ENCODE measurements at places on chromosomes 3 and 15.

GRCh38 chr15:37059086-37059485 is 41.3 kb downstream of the MEIS2 start:
- DNase-seq, result peak; percentile 59

DNA sequence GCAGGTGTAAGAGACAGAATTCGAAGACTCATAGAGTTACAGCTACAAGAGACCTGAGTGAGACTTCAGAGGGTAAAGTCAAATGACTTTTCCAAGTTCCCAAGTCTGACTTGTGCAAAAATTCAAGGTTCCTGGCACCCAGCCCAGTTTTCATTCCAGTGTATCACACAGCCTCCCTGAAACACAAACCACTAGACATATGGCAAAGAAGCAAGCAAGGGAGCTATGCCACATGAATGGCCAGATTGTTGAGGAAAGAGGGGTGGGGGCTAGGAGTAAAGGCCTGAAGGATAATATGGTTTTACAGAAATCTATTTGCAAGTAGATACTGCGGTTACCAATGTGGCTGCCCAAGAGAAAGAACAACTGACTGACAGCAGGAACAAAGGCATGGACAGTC is 301.2 kb downstream of the MECOM start:
- DNase-seq, result peak; percentile 16

DNA sequence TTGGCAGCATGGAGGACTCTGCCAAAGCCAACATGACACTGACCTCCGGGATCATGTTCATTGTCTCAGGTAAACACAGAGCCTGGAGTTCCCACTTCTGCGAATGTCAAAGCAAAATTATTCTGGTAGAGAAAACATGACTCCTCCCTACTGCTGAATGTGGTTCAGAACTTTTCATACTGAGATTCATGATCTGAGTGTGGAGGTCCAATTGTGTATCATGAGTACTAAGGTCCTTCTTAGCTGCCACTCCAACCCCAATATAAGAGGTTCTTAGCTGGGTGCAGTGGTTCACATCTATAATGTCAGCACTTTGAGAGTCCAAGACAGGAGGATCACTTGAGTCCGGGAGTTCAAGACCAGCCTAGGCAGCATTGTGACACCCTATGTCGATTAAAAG is 13.8 kb downstream of the CLDN18 start:
- no peak for DNase-seq

DNA sequence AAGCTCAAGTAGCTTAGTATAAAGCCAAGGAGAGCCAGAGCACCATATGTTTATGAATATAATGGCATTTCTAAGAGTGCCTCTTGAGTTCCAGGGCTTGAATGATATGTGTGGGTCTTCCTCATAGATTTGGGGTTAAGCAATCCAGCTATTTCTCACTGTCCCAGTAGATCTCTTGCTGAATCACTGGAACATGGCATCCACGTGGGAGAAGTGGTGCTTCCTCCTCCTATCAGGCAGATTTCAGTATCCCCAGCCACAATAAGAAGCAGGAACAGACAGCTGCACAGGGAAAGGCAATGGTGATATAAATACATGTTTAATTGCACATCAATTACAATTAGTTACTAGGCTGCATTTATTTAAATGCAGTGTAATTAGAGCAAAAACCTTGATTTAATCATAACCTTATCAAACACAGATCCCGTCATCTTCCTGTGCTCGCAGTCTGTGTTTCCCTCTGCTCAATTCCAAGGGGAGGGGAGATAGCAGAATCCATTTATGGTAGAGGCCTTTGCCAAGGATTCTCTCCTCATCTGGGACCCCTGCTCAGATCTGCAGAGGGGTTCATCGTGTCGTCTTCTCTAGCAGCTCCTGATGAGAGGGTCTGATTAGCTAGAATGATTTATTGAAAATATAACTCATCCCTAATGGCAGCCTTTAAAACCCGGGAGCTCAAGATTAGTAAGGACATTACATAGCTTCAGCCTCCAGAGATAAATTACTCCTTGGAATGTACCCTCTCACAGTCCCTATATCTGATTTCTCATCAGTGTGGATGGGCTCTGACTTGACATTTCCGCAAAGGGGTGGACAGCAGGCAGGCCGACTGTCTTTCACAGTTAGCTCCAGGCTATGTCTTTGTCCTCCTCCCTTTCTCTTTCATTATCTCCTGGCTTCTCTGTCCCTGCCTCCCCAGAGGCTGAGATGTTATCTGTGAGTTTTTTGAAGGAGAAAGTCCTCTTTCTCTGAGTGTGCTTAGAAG is 775.9 kb downstream of the AGBL1 start:
- DNase-seq, result no peak

DNA sequence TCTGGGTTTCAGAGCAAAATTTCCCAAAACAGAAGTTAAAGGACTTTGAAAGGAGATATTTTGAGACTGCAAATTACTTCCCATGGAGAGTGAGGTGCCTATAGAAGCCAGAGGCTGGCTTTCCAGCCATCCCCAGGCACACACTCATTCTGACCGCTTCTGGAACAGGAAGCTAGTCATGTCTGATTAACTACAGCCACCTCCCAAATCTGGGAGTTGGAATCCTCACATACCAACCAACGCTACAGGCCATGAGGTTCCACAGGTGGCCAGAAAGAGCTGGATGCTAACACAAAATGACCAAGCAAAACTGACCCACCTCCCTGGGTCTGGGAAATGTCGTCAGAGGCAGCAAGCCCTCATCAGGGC is 87.2 kb downstream of the SNRK start:
- DNase-seq, result peak; percentile 65

- no peak for DNase-seq
These were observed 8.2 kb downstream of the LARP6 start for GRCh38 chr15:70845602-70846360.

GRCh38 chr15:85137489-85138168 is 156.0 kb downstream of the PDE8A start:
- DNase-seq, result no peak
